Natural killer cell (primary cell): ENCODE measurements at places on chromosomes 3 and 15.

GRCh38 chr3:100396967-100397366, 3.9 kb downstream of the TOMM70 start:
- H3K27ac ChIP-seq, result no peak overlapping the region
- H3K4me1 ChIP-seq, result peaks cover 18% of the 10 kb centered on the region
- DNase-seq, result no peak
- no peaks in the 10 kb centered on the region for H3K27me3 ChIP-seq
- no peak overlapping the region for H3K4me3 ChIP-seq

DNA sequence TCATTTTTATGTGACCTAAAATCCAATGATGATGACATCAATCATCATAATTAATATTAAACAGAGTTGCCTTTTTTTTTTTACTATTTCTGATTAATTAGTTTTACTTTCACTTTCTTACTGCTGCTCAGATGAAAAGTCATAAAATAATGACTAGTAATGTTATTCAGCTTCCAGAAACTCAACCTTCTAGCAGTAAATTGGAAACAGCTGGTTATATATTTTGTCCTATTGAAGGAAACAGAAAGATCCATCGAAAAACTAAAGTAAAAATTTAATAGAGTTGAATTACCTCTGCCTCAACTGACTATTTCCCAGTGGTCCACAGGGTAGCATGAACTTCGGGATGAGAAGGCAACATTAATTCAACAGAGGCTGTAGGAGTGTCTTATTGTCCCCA, 107.1 kb upstream of the PTX3 start:
- no peak overlapping the region for H3K27ac ChIP-seq
- no peaks in the 10 kb centered on the region for H3K4me1 ChIP-seq
- H3K4me3 ChIP-seq, result no peak overlapping the region
- H3K27me3 ChIP-seq, result no peaks in the 10 kb centered on the region
- no peaks in the 10 kb centered on the region for H3K36me3 ChIP-seq

DNA sequence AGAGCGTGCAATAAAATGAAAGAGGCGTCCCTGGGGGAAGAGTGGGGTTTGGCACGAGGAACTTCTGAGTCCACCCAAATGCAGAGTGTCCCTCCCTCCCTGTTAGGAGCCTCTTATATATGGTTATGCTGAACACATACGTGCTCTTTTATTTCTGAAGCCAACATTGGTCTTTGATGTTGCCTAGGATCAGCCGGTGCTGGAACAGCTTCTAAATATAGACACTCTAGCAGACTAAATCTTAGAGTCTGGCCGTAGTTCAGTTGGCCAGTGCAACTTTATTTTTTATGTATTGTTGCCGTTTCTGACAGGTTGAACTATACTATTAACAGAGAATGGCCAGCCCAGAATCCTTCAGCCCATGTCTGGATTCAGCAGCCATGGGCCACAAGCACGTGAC, 128.7 kb downstream of the GHSR start:
- no peaks in the 10 kb centered on the region for H3K4me1 ChIP-seq
- no peak overlapping the region for H3K27ac ChIP-seq
- no peak overlapping the region for H3K4me3 ChIP-seq

- no peaks in the 10 kb centered on the region for H3K27me3 ChIP-seq
- H3K27ac ChIP-seq, result no peak overlapping the region
- H3K36me3 ChIP-seq, result no peaks in the 10 kb centered on the region
- DNase-seq, result no peak
Observed at GRCh38 chr15:77807115-77807514, 174.4 kb upstream of the LINGO1 start.

GRCh38 chr3:176737480-176738110, 459.7 kb downstream of the TBL1XR1 start:
- no peak overlapping the region for H3K4me3 ChIP-seq
- no peaks in the 10 kb centered on the region for H3K27me3 ChIP-seq
- no peak overlapping the region for H3K27ac ChIP-seq
- H3K36me3 ChIP-seq, result no peaks in the 10 kb centered on the region
- DNase-seq, result no peak

DNA sequence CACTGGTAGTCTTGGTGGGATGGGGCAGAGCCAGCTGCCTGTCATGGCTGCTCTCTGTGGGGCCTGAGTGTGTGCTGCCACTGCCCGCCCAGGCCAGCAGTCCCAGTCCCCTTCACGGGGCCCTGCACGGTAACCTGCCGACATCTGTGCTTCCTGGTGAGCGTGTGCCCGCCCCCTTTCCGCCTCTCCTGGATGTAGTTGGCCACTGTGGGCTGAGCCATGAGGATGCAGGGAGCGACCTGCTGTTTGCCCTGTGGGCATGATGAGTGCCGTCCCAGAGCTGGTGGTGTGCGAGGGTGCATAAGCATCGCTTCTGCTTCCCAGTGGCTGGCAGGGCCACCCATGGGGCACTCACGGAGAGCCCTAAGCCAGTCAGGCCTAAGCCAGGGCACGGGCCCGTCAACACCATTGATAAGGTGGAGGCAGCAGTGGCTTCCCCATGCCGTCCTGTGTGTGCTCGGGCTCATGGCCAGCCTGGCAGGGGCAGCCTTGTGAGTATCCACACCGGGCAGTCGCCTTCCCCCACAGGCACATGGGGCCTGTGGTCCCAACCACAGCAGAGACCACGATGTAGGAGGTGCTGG, 14.6 kb downstream of the PLXNA1 start:
- H3K4me1 ChIP-seq, result no peaks in the 10 kb centered on the region
- no peak for DNase-seq
- H3K4me3 ChIP-seq, result no peak overlapping the region
- H3K27me3 ChIP-seq, result no peaks in the 10 kb centered on the region
- H3K27ac ChIP-seq, result no peak overlapping the region
